ENCODE measurements at places on chromosomes 13 and 19.

DNA sequence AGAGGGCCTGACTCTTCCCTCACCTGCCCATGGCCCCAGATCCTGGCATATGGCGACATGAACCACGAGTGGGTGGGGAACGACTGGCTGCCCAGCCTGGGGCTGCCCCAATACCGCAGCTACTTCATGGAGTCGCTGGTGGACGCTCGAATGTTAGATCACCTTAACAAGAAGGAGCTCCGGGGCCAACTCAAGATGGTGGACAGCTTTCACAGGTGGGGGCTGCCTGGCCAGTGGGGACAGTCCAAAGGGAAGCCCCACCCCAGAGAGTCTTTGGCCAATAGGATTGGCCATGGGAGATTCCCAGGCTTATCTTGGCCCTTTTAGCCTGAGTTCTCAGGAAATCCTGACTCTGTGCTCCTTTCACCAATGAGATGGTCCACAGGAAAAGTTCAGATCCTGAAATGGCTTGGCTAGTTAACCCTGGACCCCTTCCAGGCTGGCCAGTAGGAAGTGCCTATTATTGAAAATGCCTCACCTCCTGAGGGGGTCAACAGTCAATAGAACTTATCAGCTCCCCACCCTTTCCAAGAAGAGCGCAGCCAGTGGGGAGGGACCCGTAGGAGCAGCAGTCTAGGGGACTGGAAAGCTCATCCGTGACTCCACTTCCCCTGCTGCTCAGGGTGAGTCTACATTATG is 7.0 kb downstream of the HRC start:
- DNase-seq, result no peak

DNA sequence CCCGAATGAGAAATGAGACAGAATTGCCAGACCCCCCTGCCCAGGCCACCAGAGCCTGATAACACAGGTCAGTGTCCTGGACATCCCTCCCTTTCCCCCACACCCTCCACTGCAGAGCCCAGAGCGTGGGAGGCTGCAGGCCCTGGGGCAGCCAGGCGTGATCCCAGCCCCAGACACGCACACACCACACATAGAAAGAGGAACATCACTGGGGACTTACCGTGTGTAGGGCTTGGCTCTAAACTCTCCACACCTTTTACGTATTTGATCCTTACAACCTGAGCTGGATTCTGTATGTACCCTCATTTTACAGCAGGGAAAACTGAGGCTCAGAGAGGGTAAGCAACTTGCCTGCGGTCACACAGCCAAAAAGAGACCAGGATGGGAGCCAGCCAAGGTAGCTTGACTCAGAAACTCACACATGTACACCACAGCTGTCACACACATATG is 334 bp upstream of the ANGPTL6 start:
- no peak for DNase-seq

DNA sequence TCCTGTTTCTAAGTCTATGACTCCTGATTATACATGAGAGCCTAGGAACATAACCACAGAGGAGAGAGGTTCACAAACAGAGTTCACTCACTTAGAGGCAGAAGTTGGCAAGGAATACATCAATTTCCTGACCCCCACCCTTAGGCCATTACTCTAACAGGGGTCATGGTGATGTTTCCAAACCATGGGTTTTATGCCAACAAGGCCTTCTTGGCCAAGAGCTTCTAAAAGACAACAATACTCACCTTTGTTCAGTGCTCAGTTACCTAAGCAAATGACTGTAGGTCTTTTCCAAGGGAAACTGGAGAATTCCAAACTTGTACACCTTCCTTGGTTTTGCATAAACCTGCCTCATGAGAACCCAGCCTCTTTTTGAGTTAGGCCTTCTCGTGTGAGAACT is 52.6 kb downstream of the ERICH4 start:
- DNase-seq, result no peak

DNA sequence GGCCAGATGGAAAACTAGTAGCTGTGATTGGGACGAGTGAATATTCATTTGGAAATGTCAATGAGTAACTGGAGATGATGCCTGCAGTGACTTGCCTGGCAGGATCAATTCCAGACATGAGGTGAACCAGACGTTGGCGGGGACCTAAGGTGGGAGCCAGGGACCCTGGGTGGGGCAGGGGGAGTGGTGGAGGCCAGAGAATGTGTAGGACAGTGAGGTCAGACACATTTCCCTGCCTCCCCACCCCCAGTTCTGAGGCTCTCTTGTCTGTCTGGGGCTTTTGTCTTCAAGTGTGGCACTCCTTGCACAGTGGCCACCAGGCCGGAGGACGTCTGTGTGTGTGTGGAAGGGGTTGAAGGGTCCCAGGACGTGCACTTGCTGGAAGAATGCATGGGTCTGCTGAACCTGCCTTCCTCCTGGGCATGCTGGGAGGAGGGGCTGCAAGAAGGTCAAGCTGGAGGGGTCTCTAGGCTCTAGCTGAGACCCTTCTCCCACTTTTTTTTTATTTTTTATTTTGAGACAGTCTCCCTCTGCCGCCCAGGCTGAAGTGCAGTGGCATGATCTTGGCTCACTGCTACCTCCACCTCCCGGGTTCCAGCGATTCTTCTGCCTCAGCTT is 51.6 kb downstream of the CHST8 start:
- DNase-seq, result no peak

DNA sequence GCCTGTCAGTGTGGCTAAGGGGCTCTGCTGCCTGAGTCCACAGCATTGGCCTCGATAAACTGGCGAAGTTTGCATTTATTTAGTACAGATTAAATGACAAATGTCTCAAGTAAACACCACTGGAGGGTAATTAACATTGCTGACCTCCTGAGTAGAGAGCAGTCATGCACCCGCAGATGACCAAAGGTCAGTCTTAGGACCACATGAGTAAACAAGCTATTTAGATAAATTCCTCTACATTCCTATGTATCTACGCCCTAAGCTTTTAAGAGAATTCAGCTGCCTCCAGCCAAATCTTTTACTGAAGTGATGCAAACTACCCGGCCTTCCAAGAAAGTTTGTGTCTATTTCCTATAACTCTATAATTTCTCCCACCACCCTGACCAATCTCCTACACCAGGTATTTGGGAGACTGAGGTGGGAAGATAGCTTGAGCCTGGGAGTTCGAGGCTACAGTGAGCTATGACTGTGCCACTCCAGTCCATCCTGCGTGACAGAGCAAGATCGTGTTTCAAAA is 22.9 kb downstream of the CD70 start:
- no peak for DNase-seq

DNA sequence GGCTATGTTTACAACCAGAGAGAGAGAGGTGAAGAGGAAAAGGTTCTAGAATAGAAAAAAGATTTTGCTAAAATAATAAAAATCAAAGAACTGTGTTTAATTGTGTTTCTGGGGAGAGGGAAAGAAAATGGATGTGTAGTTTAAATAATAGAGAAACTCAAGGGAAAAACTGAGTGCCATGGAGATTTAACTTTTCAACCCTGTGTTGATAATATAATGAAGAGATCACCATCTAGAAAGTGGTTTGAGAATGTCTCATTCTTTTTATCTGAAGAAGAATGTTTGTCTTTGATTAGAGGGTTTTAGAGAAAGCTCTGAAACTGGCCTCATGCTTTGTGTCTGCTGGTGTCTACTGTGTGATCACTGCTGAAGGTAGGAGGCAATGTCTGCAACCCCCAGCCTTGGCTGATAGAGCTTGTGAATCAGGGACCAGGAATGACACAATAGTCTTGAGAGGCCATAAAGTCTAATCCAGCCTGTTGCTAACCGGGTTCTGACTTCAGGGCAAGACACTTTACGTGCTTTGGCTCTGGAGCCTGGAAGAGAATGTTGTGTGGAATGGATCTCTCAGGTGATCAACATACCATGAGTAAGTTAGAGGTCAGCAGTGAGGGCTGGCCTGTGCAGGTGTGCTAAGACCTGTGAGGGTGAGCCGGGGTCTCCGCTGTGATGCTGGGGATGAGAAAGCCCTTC is 5.4 kb downstream of the COL4A2 start:
- DNase-seq, result no peak

- DNase-seq, result no peak
Measured at GRCh38 chr13:52736891-52737290, 2.7 kb downstream of the CNMD start.

DNA sequence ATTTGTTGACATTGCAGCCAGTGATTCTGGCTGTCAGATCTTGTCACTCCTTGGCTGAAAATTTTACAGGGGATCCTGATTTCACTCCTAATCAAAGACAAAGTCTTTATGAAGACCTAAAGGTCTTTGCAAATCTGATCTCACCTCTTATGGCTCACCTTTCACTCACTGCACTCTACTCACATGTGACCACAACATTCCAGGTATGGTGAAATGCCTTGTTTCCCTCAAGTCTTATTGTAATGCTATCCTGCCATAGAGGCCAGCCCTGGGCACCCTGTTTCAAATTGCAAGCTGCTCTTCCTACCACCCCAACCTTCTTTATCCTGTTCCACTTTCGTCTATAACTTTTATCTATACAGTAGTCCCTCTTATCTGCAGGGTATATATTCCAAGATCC is 200.1 kb downstream of the NDFIP2 start:
- DNase-seq, result no peak

DNA sequence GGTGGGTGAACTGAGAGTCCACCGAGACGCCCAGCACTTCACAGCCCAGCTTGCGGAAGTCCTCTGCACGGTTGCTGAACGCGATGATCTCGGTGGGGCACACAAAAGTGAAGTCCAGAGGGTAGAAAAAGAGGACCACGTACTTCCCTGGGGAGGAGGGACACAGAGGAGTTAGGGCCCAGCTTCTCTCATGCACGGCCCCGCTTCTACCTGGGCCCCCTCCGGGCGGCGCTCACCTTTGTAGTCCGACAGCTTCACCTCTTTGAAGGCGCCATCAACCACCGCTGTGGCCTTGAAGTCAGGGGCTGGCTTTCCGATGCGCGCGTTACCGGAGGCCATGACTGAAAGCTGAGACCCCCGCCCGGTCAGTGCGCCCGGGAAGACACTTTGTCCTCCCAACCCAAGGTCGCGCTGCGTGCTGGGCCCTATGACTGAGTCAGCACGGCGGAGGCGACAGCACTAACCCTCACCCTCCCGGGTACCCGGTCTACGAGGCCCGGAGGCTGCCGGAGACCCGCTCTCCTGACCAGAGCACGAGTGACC is 606 bp downstream of the PRDX2 start:
- no peak for DNase-seq

- peak; percentile 69 for DNase-seq
Measured at GRCh38 chr19:48351341-48351752, 12.4 kb downstream of the TMEM143 start.

DNA sequence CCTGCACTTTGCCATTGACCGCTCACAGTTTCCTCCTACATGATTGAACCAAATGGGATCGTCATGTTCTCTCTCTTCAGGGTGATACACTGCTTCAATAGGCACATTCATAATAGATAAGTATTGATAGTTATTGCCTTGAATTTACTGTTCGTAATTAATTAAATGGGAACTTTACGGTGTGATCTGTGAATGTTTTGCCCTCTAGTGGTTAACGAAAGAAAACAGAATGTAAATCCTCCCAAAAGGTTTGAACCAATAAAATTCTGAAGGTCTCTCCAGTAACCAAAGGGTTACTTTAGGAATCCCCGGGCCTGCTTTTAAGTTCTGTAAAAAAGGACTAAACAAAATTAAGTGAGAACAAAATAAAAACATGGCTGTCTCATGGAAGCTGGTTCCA is 389.3 kb downstream of the DACH1 start:
- DNase-seq, result no peak

GRCh38 chr13:114155926-114156883 is 22.9 kb upstream of the CFAP97D2 start:
- no peak for DNase-seq

DNA sequence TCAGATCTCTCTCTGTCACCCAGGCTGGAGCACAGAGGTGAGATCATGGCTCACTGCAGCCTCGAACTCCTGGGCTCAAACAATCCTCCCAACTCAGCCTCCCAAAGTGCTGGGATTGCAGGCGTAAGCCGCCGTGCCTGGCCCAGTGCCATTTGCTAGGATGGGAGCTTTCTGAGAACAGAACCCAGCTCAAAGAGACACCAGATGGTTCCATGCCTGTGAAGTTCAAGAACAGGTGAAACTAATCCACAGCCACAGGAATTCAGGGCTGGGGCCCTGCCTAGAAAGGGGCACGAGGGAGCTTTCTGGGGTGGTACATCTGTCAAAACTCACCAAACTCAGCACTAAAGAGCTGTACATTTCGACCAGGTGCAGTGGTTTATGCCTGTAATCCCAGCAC is 4.2 kb downstream of the SLC7A9 start:
- DNase-seq, result no peak

DNA sequence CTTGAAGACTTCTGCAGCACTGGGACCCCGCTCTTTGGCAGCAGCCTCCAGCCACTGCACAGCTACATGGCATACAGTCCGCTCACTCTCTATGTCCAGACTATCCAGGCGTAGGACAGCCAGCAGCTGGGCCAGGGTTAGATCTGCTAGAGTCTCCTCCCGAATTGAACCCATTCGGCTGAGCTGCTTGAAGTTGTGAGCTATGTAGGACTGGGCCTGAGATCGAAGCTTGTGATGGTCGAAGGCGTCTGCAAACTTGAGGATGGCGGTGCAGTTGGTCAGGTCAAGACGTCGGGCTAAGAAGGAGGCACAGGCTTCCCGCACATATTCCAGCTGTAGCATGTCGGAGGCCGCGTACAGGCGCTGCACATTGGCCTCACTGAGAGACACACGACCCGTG is 900 bp downstream of the KBTBD7 start:
- no peak for DNase-seq

DNA sequence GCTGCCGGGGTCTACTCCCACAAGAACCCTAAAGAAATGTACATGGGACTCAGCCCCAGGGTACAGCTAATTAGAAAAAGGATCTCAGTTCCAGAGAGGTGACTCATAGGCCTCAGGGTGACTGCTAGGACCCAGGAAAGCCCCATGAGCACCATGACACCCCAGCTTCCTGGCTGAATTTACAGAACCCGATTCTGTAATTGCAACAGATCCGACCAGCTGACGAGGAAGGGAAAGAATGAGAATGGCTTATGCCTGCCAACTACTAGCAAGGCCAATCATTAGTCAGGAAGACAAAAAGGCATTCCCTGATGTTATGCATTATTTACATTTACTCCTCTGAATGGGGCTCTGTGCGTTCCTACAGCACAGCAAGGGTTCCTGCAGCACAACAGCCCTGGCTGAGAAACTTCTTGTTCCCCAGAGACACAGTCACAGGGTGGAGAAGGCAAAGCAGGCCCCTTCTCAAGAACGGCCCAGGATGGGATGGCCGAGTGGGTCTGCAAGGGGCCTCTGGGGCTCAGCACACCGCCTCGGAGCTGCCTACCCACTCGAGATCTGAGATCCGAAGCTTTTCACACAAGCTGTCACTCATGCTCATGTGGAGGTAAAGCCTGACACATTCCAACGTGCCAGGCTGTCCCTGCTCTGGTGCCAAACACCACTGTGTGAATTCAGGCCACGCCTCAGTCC is 27.2 kb downstream of the PBX4 start:
- DNase-seq, result peak; percentile 42
